ENCODE measurements at places on chromosomes 2 and 18.

DNA sequence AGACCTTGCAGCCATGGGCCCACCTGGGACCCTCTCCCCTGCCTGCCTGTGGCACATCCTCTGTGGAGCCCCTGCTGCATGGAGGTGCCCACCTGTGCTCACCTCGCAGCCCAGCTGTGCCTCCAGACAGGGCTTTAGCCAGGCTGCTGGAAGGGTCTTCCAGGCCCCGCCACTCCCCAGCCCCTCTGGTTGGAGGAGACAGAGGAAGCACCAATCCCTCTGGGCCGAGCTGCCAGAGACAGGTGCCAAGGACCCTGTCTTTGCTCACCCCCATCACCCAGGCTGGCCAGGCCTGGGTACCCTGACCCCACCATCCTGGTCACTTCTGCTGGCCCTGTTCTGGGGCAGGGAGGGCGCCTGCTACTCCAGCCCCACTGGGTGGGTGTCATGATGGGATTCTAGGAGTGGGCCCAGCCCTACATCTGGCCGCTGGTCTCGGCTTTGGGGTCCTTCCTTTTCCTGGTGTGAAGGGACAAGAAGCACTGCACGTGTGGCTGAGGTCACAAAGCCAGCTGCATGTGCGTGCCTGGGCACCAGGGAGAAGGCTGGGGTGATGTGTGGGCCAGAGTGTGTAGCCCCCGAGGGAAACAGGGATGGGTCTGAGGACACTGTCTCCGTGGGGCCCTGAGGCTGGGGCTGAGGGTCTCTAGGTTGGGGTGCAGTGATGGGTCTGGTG is 9.3 kb upstream of the NEU4 start:
- no peak for DNase-seq

- DNase-seq: no peak
Measured at GRCh38 chr2:119862127-119862889, 102.6 kb downstream of the PTPN4 start.

GRCh38 chr18:27175914-27176313 is 9.2 kb downstream of the CHST9 start:
- no peak for DNase-seq

DNA sequence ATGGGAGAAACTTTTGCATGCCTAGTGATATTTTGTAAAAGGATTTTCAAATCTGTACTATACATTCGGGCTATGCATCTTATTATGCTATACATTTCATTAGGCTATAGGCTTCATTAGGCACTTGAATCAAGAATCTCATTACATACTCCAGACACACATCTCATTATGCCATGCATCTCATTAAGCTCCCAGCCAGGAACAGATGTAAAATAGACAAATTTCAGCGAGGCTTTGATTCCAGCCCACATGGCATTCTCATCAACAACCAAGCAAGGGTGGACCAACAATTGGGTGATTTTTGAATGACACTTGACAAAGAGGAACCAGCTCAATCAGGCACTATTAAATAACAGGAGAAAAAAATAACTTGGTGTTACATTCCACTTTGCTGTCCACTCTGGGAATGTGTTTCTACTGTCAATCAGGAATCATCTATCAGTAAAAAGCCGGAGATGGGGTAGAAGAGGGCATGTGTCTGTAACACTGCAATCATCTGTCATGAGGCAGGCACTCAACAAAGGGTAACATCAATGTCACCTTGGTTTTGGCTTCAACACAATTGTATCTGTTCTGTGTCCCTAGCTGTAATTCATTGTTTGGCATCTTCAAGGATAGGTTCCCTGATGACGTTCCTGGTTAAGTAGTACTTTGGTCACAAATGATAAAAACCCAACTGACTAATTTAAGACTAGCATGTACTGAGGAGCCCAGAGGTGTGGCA is 498.6 kb downstream of the EPHA4 start:
- DNase-seq: no peak

DNA sequence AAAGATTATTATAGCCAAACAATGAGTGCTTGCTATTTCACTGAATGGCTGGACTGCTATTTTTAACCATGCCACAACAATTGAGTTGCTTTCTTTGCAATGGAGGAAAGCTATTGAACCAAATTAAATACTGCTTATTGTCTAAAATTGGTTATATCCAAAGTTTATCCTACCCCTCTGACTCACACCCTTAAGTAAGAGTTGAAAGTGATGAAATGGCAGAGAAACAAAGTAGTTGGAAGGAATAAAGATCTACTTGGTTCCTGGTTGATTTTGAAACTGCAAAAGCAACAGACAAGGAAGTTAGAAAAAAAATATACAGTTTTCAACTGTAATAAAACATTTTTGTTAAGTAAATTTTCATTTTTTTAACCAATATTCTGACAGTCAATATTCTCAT is 47.5 kb downstream of the EML4 start:
- no peak for DNase-seq

- no peak for DNase-seq
Measured at GRCh38 chr2:70340761-70341476, 39.1 kb upstream of the FAM136A start.

GRCh38 chr2:43162511-43162776 is 64.0 kb downstream of the ZFP36L2 start:
- no peak for DNase-seq

GRCh38 chr2:234071664-234072063 is 21.2 kb downstream of the SPP2 start:
- DNase-seq: no peak

DNA sequence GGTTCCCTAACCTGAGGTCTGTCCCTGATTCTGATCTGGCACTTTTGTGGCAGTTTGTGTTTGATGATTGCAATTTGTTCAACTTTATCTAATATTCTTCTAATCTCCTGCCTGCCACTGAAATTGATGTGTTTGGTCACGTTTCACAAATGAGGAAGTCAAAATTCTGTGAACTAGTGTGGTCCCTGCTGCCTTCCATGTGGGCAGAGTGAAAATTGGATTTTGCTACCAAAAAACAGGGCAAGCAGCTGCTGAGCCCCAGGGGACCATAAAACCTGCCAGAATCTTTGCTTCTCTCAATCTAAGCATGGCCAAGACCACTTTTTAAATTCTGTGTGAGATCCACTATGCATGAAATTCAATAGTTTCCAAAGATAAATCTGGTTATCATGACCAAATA is 195.5 kb upstream of the CYRIA start:
- no peak for DNase-seq

DNA sequence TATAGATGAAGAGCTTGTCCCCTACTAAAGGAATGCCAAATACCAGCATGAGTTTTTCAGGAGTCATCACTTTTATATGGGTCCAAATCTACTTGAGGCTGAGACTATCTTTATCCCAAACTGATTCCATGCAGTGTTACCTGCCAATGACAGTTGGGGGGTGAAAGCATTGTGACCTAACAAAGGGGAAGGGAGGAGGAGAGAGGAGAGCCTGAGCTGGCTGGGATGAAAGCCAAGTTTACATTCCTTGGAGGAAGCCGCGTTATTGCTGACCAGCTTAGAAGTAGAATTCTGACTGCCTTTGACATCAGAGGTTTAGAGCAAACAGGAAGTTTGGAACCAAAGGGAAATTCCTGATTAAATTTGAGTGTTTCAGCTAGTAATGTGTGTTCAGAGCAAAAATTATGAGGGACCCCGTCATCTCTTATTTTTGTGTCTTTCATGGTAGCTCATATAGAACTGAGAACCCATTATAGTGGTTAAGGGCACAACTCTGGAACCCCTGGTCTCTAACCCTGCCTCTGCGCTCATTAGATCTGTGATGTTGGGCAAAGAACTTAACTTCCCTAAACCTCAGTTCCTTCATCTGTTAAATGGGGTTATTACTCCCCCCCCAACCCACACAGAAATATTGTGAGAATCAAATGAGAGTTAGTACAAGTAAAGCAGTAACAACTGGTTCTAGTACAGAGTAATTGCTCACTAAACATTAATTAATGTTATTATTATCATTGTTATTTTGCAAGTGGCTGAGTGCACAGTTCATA is 199.3 kb upstream of the EPAS1 start:
- no peak for DNase-seq

DNA sequence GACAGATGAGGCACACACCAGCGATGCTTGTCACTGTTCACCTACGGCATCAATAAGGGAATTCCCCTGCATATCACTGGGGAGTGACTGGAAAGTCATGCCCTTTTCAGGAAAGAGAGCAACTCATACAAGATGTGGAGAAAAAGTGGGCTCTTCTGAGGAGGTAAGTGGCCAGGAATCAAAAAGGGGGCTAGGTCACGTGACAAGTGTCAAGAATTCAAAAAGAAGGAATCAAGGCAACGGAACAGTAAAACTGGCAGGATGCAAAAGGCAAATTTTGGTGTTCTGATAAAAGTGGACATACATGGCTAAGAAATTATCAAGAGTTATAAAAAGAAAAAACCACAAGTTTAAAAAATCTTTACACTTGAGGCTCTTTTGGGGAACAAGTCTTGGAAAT is 190.7 kb upstream of the ACAA2 start:
- no peak for DNase-seq

DNA sequence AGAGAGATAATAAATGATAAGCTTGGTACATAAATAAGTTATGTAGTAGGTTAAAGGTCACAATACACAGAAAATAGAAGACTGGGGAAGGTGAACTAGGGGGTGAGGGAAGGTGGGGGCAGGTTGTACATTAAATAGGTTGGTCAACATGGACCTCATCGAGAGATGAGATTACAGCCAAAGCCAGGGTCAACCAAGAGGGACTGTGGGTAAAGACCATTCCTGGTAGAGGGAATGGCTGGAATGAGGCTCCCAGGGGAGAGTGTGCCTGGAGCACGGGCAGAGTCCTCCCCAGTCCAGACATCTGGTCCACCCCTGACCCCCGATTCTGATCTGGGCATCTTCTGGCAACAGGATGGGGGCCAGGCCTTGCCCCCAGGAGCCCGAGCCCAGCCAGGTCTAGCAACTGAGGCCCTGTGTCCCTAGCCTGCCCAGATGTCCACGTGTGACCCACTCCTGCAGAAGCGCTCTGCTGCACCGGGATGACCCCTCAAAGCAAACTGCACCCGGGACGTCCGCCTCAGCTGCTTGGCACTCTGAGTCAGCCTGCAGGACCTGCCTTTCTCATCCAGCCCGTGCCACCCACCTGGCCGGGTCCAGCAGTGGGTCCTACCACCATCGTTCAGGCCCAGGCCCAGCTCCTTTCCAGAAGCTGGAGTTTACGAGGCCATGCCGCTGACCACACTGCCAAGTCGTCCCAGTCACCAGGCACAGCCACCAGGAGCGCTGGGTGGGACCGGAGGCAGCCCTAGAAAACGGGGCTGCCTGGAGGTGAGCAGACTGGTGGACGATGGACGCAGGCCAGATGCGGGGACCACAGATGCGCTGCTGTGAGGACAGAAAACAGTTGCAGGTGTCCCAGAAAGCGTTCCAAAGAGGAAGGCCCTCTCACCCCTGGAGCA is 56.2 kb upstream of the ID2 start:
- no peak for DNase-seq

GRCh38 chr2:25972049-25972823 is 10.1 kb downstream of the KIF3C start:
- DNase-seq: no peak

GRCh38 chr18:42578792-42579191 is 536.7 kb downstream of the RIT2 start:
- DNase-seq: no peak

DNA sequence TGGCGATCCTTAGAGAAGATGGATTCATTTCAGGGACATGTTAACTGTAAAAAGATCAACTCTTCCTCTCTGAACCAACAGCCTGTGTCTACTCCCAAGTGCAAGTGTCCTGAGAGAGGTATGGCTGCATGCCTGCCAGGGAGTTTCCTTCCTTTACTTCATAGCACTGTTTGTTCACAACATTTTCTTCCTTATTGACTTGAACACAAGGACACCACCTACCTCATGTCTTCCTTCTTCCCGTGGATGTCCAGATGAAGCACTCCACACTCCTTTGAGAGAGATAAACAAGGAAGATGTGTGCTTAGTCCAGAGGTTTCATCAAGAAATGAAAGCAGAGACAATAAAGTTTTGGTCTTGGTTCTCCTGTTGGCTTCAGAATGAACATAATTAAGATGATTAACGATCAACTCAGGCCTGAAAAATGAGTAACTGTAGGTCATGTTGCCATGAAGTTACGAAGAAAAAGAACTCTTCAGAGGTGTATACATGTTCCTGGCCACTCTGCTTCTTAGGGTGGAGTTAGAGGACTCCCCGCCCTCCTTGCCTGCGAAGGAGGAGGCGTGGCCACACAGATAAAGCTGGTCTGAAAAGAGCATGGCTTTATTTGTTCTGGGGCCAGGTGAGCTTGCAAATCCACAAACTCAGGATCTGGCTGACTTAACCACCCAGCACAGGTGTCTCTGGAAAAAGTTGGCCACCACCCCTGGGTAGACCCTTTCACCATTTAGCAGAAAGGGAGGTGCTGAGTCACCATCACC is 155.0 kb upstream of the KCTD1 start:
- DNase-seq: no peak

DNA sequence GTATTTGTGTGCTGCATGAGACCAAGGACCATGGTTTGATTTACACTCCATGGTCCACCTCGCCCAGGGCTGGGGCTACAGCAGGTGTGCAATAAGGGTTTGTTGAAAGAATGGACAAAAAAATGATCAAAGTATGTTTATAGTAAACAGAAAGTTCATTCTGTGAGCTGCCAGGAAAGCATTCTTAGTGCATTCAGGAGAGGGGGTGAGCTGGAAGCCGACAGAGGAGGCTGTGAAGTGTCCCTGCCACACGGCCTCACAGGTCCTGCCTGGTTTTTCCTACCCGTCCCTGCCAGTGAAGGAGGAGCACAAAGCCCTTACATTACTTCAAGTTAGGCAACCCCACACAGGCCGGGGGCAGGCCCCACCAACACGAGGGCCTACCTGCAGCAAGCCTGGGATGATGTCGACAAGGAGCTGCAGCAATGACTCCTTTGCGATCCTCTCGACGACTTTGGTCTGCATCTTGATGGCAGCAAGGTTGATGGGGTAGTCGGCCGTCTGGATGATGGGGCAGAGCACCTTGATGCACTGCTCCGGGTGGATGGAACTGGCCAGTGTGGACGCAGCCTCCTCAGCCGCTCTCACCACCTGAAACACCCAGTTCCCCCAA is 63.2 kb upstream of the TFCP2L1 start:
- DNase-seq: no peak

DNA sequence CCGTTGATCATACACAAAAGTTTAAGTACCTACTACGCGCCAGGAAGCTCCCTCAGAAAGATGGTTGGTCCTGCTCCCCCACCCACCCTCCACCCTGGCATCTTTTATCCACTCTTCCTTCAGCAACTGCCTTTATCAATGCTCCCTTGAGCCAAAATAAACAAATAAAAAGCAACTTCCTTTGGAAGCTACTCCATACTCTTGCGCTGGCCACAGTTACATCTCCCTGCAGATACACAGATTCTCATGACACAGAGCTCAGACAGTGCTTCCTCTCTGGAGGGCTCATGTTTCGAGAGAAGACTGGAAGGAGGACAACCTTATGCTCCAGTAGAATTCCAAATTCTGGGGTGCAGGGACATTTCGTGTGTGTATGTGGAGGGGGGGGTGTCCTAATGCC is 3.8 kb upstream of the STEAP3 start:
- DNase-seq: no peak

GRCh38 chr18:28168725-28169124 is 8.2 kb downstream of the CDH2 start:
- no peak for DNase-seq

DNA sequence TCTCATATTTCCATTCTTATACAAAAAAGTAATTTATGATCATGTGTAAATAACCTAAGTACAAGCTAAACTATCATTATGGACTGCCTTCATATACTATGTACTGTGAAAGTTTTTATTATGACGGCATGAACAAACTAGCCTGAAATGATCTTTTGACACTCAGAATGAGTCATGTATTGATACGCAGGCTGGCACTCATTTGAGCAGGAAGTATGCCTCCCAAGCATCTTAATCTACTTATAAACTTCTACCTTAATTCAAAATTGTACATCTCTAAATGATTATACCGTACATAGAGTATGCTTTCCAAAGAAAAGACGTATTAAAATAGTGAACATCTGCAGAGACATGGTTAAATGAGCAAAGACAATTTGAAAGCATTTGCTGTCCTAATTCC is 207.1 kb upstream of the SPOPL start:
- no peak for DNase-seq

Data from stimulated activated CD8-positive, alpha-beta memory T cell treated with anti-CD3 and anti-CD28 coated beads, Interleukin-4, amount 100 ng/mL, for 4 hours (primary cell).